Kasumi-1 (cell line): ENCODE measurements at places on chromosomes 3 and 15.
A peak's percentile ranks its signal among the peaks of the same experiment; 100 is the strongest.

DNA sequence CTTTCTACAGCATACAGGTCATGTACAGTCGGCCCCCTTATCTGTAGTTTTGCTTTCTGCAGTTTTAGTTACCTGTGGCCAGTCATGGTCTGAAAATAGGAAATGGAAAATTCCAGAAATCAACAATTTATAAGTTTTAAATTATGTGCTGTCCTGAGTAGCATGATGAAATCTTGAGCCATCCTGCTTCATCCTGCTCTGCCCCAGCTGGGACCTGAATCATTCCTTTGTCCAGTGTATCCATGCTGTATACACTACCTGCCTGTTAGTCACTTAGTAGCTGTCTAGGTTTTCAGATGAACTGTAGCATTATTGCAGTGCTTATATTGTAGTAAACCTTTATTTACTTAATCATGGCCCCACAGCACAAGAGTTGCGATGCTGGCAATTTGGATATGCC lies 44.8 kb downstream of the AP4E1 start:
- DNase-seq = no peak

DNA sequence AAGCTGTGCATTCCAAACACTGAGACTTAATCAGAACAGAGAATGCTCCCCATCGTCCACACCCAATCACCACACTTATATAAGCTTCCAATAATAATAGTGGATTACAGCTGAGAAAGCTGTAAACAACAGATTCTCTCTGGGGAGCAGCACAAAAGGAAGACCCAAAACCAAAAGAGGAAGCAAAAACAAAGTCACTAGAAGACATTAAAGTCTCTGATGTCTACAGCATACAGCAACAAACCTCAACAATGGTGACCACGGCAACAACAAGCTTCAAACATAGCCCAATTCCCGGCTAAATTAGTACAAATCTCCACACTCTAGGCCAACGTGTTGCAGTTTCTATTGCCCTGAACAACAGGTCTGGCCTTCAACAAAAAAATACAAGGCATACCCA lies 37.7 kb downstream of the ZDHHC23 start:
- peak; percentile 60 for DNase-seq

GRCh38 chr3:38268087-38268486 lies 2.5 kb downstream of the SLC22A13 start:
- peak; percentile 73 for DNase-seq

DNA sequence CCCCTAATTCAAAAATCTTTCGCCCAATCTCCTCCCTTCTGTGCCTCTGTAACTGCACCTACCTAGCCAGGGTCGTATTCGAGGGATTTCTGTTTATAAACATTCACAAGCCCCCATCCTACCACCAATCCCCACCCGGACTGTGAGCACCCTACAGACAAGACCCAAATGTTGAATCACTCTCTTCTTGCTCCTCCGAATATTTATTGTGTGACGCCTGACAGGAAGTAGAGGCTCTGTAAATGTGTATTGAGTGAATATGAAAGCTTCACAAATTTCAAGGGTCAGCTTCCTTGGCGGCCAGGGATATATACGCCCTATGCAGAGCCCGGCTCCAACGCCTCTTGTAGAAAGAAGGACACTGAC lies 1.6 kb downstream of the BDH1 start:
- no peak for DNase-seq

DNA sequence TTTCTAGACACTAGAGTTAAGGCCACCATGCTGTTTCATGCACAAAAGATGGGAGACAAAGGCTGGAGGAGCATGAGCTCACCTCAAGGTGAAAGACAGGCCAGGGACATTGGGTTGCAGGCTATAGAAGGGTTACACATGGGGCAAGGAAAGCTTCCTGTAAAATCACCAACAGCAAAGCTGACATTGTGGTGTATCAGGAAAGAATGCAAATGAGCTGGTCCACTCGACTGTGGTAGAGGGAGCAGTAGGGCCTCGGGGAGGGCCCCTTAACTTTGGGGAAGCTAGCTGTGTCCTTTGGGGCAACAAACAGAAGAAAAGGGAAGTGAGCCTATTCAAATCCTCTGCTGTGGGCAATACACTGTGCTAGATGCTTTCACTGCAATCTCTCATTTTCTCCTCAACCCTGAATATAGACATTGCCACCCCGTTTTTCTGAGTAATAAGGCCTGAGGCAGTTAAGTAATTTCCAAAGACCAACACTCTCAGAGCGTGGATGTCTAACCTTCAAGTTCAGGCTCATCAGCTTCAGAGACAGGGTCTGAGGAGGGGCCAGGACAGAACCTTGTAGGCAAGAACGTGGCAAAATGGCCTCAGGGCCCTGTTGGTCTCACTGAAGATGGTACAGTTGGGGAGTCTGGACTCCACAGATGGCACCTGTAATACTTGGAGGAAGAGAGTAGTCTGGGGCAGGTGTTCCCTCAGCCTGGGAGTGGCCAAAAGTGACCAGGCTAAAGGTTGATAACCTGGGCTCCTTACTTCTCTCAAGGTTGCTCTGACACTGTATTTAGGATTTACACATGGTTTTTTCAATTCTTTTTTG lies 24.1 kb downstream of the CX3CR1 start:
- DNase-seq = peak; percentile 94

- DNase-seq = no peak
Measured at GRCh38 chr3:94311651-94312050, 248.8 kb downstream of the NSUN3 start.

DNA sequence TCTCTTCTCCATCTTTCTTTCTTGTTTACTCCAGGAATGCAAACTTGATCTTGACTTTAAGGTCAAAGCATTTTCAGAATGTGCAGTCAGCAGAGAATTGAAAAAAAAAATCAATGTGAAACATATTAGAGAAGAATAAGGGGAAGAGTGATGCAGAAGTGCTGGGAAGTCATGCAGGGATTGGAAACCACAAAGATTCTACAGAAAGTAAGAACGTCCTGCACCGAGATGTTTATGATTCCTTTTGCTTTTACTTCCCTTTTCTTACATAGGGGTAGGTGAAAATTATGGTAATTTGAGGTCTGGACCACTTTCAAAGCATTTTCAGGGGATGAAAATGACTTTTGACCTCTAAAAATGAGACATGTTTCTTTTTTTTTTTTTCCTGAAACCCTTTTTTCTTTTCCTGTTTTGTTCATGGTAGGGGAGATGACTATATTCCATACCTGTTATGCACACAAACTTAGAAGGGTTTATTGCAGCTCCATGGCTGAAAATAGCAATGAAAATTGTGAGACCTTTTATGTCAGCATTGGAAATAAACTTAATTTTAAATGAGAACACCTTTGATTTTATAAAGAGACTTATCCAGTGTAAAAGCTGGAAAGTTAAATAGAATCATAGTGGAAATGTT lies 623.5 kb upstream of the TBL1XR1 start:
- peak; percentile 87 for DNase-seq

GRCh38 chr3:109132801-109133473 lies 3.6 kb upstream of the C3orf85 start:
- DNase-seq = no peak

- no peak for DNase-seq
Measured at GRCh38 chr15:26234976-26235767, 372.0 kb upstream of the ATP10A start.

- no peak for DNase-seq
Measured at GRCh38 chr15:54582863-54583643, 604.8 kb downstream of the UNC13C start.

- DNase-seq = no peak
Measured at GRCh38 chr15:24916305-24917009, 38.3 kb upstream of the SNRPN start.

GRCh38 chr3:52328536-52329080 lies 12.5 kb downstream of the DNAH1 start:
- DNase-seq = no peak

DNA sequence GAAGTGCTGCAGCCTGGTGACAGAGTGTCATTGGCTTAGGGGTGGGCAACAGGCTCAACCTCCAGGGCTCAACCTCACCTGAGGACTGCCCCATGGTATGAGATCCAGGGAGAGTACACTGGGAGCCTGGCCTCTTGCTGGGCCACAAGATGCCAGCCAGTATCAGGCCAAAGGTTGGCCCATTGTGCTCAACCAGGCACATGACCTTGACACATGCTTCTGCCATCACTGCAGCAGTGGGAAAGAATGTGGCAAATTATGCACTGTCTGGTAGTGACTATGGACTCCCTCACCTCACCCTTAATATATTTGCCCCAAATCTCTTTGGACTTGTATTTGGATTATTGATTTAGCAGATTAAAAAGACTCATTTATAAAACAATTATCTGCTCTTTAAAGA lies 233.9 kb upstream of the GOLGA6L4 start:
- no peak for DNase-seq

DNA sequence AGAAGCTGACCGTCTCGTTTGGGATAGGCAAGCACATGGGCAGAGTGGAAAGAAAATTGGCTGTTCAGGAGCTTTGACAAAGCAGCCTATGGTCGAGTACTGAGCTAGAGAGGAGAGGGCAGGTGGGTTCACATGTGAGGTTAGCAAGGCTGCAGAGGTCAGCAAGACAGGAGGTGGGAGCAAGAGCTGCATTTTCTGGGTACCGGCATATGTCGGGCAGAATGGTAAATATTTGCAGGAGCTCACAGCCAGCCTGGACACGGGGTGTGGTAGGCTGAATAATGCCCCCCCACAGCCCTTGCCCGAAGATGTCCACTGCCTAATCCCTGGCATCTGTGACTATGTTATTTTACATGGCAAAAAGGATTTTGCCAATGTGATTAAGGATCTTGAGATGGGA lies 8.3 kb downstream of the RARRES1 start:
- DNase-seq = no peak

GRCh38 chr3:104554425-104554824 lies 812.3 kb upstream of the ALCAM start:
- DNase-seq = no peak

- DNase-seq = no peak
Measured at GRCh38 chr3:56771376-56771775, 30.4 kb downstream of the ARHGEF3 start.

- no peak for DNase-seq
Measured at GRCh38 chr15:58213587-58214338, 75.6 kb downstream of the AQP9 start.
